ENCODE measurements at places on chromosomes 16 and 17.

DNA sequence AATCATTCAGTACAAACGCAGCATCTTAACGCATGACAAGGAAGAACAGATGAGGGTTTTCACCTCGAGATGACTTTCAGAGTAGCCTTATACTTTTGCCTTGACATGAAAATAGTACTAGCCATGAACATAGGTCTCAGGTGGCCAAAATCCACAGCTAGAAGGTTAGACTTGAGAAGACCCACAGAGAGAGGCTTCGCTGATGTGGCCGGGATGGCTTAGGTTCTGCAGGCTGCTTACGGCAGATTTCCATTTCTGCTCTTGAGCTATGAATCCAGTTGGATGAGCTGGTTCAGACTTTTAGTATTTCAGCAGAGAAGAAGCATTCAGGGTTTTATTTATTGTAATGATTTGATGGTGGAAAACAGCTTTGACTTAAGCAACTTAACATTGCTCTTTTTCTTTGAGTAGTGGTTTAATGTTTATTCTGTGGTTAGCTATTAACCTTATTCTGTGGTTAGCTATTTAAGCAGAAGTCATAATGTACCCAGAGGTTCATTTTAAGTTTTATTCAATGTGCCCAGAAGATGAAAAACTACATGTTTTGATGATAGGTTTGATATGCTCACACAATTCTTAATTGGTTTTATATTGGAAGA lies 7.6 kb downstream of the KRT24 start:
- no peak for DNase-seq

- no peak for DNase-seq
These were observed 115.8 kb downstream of the IRX5 start for GRCh38 chr16:55046513-55046912.

DNA sequence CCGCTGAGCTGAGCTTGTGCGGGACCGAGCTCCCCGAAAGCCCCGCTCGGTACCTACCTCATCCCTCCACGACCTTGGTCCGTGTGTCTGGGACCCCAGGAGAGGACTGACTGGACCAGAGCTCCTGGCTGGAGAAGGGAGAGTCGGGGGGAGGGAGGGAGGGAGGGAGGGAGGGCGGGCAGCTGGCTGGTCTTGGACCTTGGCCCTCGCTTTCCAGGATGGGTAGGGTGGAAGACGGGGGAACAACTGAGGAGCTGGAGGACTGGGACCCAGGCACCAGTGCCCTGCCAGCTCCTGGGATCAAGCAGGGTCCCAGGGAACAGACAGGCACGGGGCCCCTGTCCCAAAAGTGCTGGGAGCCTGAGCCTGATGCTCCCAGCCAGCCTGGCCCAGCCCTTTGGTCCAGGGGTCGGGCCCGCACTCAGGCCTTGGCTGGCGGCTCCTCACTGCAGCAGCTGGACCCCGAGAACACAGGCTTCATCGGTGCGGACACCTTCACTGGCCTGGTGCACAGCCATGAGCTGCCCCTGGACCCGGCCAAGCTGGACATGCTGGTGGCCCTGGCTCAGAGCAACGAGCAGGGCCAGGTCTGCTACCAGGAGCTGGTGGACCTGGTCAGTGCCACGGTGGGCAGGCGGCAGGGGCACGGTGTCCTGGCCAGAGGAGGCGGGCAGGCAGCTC lies 553 bp downstream of the RHBDL1 start:
- DNase-seq: no peak

GRCh38 chr17:45918241-45918745 lies 23.9 kb downstream of the MAPT start:
- no peak for DNase-seq

Data from GF-D8 (cell line).